Endothelial cell of umbilical vein (primary cell): ENCODE measurements at places on chromosomes 1 and 21. TPM values are rescaled to one million over a fixed set of nuclear protein-coding genes. Genes with fewer than 3 reads are reported as not detected.

DNA sequence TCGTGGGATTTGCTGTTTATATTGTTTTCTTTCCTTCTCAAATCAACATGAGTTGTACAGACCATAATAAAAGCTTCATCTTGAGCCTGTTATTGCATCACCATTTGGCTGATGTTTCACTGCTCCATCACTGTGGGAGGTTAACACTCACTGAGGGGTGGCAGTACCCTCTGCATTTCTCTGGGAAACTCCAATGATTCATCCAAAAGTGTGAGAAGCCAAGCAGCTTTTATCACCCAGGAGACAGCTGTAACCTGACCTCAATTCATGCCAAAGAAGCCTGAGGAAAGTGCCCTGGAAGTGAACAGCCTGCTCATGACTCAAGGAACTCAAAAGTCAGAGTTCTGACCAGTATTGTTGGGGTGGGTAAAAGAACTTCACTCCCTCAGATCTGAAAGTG, 84.1 kb downstream of the GPR88 start:
- peak overlapping the region; percentile 32 for H3K27ac ChIP-seq
- H3K27me3 ChIP-seq = no peaks in the 10 kb centered on the region
- no peak overlapping the region for H3K4me3 ChIP-seq

S100A7A gene
- not detected in 2 replicates for total RNA-seq

- H3K27ac ChIP-seq = no peak overlapping the region
- no peaks in the 10 kb centered on the region for H3K27me3 ChIP-seq
- no peaks in the 10 kb centered on the region for H3K4me1 ChIP-seq
Observed at GRCh38 chr1:224831501-224831900, 98.0 kb upstream of the DNAH14 start.

NOC2L gene
- total RNA-seq = 87.9 and 88.6 TPM in 2 replicates

GRCh38 chr1:184283999-184284398, 102.8 kb upstream of the C1orf21 start:
- no peak overlapping the region for H3K27ac ChIP-seq
- H3K4me1 ChIP-seq = no peaks in the 10 kb centered on the region
- H3K36me3 ChIP-seq = no peaks in the 10 kb centered on the region
- H3K27me3 ChIP-seq = no peaks in the 10 kb centered on the region

ZFYVE9 gene
- 14.8 and 16.8 TPM in 2 replicates for total RNA-seq

GRCh38 chr1:224276771-224277487, 53.0 kb downstream of the NVL start:
- H3K4me3 ChIP-seq = no peak overlapping the region
- H3K36me3 ChIP-seq = peaks cover 2% of the 10 kb centered on the region
- no peaks in the 10 kb centered on the region for H3K27me3 ChIP-seq
- no peak for DNase-seq
- no peaks in the 10 kb centered on the region for H3K4me1 ChIP-seq

CD244 gene
- not detected in 2 replicates for total RNA-seq

- no peak overlapping the region for H3K4me3 ChIP-seq
- H3K27me3 ChIP-seq = no peaks in the 10 kb centered on the region
- H3K36me3 ChIP-seq = no peaks in the 10 kb centered on the region
- peaks cover 58% of the 10 kb centered on the region for H3K4me1 ChIP-seq
- DNase-seq = peak; percentile 89
- peak overlapping the region; percentile 97 for H3K27ac ChIP-seq
Observed at GRCh38 chr1:186950547-186950946, 121.8 kb downstream of the PLA2G4A start.

DNA sequence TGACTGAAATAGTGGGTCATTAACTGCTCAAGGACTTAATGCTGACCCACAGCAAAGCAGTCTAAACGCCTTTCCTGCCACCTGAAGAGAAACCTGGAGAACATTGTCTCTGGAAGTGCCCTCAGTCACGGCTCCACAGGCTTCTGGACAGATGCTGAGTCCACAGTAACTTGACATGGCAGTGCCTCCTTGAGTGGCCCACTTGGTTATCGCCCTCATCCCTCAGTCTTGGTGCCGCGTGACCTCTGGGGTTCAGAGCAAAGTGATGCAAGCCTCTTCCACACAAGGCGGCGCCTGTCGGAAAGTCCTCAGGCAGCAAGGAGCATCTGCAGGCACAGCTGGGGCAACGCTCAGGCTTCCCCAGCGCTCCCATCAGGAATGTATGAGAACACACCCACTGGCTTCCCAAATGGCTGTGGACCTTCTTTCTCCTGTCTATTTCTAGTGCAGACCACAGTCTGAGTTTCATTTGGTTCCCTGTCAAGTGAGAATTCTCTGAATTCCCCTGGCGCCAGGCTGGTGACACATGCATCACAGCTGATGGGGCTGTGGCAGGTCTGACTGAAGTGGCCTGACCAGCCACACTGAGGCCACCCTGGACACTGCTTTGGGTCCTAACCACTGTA, 13.0 kb upstream of the ANGPTL7 start:
- no peaks in the 10 kb centered on the region for H3K27me3 ChIP-seq
- peaks cover 4% of the 10 kb centered on the region for H3K36me3 ChIP-seq
- DNase-seq = no peak
- H3K4me3 ChIP-seq = no peak overlapping the region
- no peak overlapping the region for H3K27ac ChIP-seq

GRCh38 chr1:22892789-22893188, 79.9 kb downstream of the LACTBL1 start:
- H3K4me1 ChIP-seq = peaks cover 18% of the 10 kb centered on the region
- no peak for DNase-seq
- H3K36me3 ChIP-seq = peaks cover 6% of the 10 kb centered on the region
- no peaks in the 10 kb centered on the region for H3K27me3 ChIP-seq
- no peak overlapping the region for H3K27ac ChIP-seq

- no peaks in the 10 kb centered on the region for H3K27me3 ChIP-seq
- H3K4me3 ChIP-seq = no peak overlapping the region
- no peak overlapping the region for H3K27ac ChIP-seq
- no peaks in the 10 kb centered on the region for H3K4me1 ChIP-seq
- peak; percentile 5 for DNase-seq
Observed at GRCh38 chr1:180988253-180988752, 34.4 kb downstream of the STX6 start.

GRCh38 chr1:32759521-32759981, 57.0 kb upstream of the SYNC start:
- H3K27me3 ChIP-seq = no peaks in the 10 kb centered on the region
- DNase-seq = no peak
- H3K36me3 ChIP-seq = no peaks in the 10 kb centered on the region
- no peaks in the 10 kb centered on the region for H3K4me1 ChIP-seq

DEPDC1 gene
- total RNA-seq = 26.0 and 30.4 TPM in 2 replicates

HCRTR1 gene
- 0.93 and 1.4 TPM in 2 replicates for total RNA-seq

DNA sequence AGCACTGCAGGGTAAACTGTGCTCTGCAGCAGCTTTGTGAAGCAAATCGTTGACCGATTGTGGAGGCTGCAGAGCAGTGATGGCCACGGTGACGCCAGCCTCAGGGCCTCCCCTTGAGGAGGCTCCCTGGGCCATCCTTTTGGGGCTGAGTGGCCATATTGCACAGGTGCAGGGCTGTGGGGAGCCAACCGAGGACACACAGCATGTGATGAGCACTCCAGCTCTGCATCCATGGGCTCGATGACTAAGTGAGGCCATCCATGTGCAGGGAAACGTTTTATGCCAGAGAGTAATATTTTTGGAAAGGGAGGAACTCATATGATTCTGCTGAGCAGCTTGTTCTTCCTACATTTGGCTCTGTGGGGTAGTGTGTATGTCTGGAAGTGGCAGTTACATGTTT, 24.6 kb downstream of the KCNK1 start:
- H3K4me3 ChIP-seq = no peak overlapping the region
- H3K36me3 ChIP-seq = no peaks in the 10 kb centered on the region

DNA sequence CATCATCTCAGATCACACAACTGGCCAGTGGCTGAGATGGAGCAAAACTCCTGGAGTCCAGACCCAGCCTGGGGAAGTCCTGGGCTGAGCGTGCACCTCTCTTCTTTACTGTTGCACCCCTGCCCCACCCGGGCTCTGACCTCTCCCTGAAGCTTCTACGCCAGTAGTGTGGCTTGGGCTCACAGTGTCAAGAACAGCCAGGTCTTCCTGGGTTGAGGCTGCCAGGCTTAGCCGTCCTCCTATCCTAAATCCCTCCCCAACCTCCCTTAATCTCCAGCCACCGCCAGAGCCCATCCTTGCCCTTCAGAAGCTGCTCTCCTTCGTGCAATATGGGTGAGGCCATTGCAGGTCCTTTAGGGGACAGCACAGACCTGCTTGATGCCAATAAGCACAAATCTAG, 399.2 kb upstream of the VAMP3 start:
- H3K27me3 ChIP-seq = no peaks in the 10 kb centered on the region
- no peak overlapping the region for H3K4me3 ChIP-seq
- no peak for DNase-seq
- no peaks in the 10 kb centered on the region for H3K36me3 ChIP-seq

TP73 gene
- 0.15 TPM in 1 of 2 replicates, not detected in the other for total RNA-seq

MCOLN3 gene
- not detected in 2 replicates for total RNA-seq

DNA sequence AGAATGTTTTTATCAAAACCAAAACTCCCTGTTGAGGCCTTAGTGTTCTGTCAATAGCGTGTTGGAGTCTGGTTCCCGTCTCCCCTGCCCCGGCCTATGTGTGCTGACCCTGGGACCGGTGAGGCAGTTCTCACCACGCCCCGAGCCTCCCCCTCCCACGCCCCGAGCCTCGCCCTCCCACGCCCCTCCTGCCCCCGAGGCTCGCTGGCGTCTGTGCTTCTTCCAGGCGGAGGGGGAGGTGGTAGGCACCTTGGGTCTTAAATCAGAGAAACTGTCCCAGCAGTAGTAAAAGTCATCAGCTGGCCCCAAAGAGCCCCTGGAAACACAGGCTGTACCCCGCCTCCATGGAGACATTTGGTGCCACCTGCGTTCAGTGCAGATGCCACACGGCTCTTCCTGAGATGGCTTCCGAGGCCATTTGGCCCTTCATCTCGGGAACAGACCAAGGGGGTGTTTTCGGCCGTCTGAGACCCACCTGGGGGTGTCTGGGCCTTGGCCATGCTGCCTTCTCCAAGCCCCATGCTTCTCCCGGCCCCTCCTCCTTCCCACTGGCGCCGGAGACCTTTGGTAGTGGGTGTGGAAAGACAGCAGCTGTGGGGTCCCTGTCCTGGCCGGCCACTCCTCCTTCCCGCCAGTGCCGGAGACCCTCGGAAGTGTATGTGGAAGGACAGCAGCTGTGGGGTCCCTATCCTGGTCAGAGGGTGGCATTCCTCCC, 44.7 kb downstream of the SKI start:
- no peaks in the 10 kb centered on the region for H3K27me3 ChIP-seq
- no peak for DNase-seq

DNA sequence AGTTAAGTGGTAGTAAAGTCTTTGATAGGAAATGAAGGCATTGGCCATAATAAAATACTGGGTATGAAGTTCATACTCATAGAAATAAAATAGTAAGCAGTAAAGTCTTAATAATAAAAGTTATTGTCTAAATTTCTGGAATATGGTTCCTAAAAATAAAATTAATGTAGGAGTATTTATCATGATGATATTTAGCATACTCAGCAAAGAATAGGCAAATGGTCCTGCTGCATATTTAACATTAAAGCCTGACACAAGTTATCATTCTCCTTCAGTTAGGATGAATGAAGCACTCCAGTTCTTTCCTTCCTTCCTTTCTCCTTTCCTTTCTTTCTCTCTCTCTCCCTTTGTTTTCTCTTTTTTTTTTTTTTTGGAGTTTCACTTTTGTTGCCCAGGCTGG, 25.3 kb downstream of the PDZK1IP1 start:
- no peak overlapping the region for H3K4me3 ChIP-seq
- H3K27ac ChIP-seq = no peak overlapping the region
- H3K4me1 ChIP-seq = no peaks in the 10 kb centered on the region
- H3K27me3 ChIP-seq = no peaks in the 10 kb centered on the region
- no peak for DNase-seq

DNA sequence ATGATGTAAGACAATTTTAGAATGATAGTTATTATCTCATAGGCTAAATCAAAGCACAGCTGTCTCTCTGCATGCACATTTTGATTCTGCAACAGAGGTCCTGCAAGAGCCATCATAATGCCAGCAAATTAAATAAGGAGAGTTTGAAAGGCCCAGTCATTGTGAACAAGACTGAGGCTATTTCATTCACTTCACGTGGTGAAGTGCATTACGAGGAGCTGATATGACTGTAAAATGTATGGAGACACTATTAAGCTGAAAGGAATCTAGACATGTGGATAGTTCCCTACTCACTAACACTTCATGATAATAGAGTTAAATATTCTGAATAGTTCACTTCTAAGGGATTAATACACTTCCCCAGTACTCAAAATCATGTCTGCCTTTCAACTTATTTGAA, 299.0 kb downstream of the SMYD3 start:
- H3K4me3 ChIP-seq = no peak overlapping the region
- no peaks in the 10 kb centered on the region for H3K4me1 ChIP-seq
- no peak overlapping the region for H3K27ac ChIP-seq
- no peaks in the 10 kb centered on the region for H3K27me3 ChIP-seq

GRCh38 chr1:162823771-162824525, 33.4 kb downstream of the HSD17B7 start:
- H3K27ac ChIP-seq = no peak overlapping the region
- no peaks in the 10 kb centered on the region for H3K36me3 ChIP-seq

- DNase-seq = no peak
- no peaks in the 10 kb centered on the region for H3K27me3 ChIP-seq
- H3K4me3 ChIP-seq = no peak overlapping the region
- H3K4me1 ChIP-seq = peaks cover 11% of the 10 kb centered on the region
- no peaks in the 10 kb centered on the region for H3K36me3 ChIP-seq
Observed at GRCh38 chr1:64693406-64693805, 51.5 kb upstream of the RAVER2 start.

DNA sequence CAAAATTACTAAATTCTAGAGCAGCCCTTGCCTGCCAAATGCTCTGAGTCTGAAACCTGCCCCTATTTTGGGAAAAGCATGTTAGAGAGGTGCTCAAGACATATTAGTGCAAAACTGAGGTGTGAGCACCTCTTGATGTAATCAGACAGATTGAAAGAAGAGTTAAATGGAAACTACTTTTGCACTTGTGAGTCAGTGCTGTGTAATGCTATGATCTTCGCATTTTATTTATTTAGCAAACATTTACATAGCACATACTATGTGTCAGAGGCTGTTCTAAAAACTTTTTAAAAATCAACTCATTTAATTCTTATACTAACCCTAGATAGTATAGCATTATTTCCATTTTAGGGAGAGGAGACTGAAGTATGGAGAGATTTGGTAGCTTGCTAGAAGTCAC, 138.1 kb downstream of the ELAVL4 start:
- H3K36me3 ChIP-seq = no peaks in the 10 kb centered on the region
- no peak overlapping the region for H3K27ac ChIP-seq
